Fibroblast of the conjunctiva (primary cell): ENCODE measurements at places on chromosomes 11 and 22.

DNA sequence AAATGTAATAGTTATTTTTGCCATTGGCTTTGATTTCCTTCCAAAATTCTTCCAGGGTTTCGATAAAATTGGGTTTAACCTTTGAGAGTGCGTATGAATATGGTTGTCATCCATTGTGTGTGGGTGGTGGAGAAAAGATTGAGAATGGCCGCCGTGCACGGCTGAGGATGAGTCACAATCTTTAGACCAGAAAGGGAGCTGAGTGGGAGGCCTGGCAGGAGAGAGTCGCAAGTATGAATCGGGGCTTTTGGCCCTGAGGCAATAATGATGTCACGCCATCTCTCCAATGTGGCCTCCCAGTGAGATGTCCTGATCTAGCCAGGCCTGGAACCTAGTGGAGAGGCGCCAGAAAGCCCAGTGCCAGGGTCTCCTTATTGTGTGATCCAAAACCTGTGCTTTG is 33.1 kb upstream of the SMPD1 start:
- peak; percentile 53 for DNase-seq

GRCh38 chr11:14070896-14071295 is 108.4 kb downstream of the SPON1 start:
- no peak for DNase-seq

DNA sequence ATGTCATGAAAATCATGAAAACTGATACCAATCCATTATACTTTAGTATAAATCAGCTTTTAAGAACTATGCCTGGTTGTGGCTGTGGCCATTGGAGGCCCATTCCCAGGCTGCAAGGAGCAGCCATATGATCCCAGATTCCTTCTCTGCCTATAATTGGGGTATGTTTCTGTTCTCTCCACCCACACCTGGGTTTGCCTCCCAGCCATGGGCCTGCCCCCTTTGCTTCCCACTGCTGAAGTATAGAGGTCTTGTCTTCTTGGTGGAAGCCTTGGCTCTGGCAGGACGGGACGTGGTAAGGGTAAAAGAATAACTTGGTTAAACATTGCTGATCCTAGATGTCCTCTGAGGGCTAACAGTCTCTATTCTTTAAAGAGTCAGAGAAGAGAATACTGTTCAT is 2.4 kb downstream of the MICAL2 start:
- no peak for DNase-seq

- no peak for DNase-seq
These were observed 762.8 kb downstream of the FAM181B start for GRCh38 chr11:81970886-81971285.

DNA sequence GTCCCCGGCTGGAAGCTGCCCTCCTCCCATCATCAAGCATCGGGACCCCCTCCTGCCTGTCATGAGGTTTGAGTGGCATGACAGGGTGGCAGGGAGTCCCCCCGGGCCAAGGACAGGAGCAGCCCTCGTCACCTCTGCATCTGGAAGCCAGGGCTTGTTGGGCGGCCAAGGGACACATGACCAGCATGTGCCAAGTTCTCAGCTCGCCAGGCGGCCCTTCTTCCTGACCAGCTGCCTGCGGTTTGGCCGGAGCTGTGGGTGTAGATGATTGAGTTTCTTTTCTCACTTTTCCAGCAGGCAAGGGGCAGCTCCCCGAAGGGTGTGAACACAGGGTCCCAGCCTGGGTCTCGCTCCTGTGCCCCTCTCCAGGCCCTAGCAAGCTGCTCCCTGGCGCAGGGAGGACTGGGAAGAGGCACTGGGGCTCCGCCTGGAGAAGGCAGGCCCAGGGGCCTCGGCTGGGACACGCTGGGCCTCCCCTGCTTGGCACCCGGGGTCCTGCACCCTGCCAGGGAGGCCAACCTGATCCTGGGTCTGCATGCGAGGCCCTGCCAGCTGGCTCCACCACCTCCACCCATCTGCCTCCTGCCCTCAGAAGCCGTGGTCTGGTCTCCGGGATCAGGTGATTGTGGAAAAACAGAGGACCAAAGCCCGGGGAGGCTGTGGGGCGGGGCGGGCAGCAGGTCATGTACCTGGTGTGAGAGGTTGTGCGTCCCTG is 13.4 kb downstream of the ARHGAP8 start:
- DNase-seq = no peak

DNA sequence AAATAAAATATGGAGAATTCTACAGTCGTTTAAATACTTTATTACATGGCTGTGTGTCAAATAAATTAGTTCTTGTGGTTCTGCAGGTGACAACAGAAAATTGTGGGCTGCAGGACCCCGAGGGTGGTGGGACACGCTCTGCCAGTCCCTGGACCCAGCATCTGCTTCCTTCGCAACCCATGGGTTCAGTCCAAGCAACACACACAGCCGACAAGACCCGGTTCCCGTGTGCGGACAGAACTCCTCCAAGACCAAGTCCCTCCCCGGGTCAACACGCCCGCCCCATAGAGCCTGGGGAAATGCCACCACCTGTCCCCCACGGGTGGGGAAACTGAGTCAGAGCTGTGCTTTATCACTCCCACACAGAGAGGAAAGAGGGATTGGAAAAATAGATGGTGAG is 238.9 kb downstream of the BRD1 start:
- DNase-seq = no peak

DNA sequence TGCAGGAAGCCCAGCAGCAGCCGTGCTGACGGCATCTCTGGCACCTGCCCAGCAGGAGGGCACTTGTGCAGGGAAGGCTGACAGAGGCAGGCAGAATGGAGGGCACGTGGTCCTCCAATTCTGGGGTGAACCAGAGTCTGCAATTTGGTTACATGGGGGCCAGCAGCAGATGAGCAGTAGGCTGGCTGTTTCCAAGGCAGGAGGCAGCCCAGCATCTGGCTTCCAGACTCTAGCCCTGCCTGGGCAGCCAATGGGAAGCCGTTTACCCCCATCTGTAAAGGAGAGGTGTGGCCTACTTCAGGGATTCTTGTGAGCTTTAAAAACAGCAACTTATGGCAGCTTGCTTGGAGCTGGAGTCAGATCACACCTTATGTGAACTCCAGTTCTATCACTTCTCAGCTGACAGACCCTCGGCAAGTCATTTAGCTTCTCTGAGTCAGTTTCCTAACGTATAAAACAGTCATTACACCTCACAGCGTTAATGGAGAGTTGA is 27.9 kb upstream of the RASL10A start:
- DNase-seq = peak; percentile 28

- DNase-seq = no peak
These were observed 502.4 kb downstream of the INSC start for GRCh38 chr11:15617126-15617525.

GRCh38 chr22:44071781-44072326 is 47.8 kb downstream of the PARVB start:
- no peak for DNase-seq

GRCh38 chr22:37256075-37256726 is 12.1 kb upstream of the RAC2 start:
- DNase-seq = no peak

- no peak for DNase-seq
These were observed 10.1 kb upstream of the SCN2B start for GRCh38 chr11:118186346-118187107.

DNA sequence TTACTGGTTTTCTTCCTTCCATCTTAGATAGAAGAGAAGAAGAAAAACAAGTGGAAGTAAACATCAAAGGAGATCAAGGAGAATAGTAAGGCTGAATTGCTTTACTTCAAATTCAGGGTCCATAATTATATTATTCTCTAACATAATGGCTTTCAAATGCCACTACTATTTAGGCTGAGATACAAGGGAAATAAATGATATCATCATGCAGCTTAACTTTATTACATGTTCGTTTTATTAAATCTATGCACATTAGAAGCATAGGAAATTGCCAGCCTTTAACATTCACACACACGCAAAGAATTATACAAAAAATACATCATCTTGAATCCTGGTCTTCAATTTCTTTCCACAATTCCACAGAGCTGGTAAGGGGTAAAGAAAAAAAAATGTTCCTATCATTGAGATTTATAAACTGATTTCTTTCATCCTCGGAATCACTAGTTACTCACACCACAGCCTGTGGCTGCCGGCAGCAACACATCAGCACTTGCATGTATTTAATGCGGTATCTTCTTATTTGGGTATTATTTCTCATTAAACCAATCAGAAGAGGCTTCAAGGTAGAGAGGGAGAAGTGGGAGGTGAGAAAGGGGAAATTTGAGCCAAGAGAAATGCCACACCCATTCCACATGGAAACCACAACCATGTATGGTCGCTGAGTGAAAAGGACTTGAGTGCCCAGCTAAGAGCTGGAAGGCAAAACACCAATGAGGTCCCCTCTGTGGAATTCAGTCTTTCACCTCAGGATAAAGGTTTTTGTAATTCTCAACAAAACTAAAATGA is 26.3 kb downstream of the SYTL2 start:
- DNase-seq = no peak

DNA sequence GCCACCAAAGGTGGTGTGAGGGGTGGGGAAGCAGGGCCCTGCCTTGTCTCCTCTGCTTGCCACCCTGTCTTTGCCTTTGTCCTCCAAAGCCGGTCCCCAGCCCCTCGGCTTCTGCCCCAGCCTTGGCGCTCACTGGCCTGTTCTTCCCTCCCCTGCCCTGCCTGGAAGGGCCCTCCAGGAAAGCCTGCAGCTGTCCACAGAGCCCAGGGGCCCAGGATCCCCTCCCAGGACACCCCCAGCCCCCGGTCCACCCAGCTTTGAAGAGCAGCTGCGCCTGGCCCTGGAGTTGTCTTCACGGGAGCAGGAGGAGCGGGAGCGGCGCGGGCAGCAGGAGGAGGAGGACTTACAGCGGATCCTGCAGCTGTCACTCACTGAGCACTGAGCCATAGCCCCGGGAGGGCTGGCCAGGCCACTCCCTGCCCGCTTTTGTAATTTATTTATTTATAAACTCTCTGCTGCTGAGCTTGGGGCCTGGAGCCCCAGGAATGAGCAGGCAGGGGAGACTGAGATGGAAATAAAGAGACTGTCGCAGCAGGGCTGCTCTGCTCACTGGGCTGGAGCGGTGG is 1.3 kb upstream of the SSH3 start:
- DNase-seq = no peak

GRCh38 chr11:133219543-133219942 is 312.8 kb downstream of the OPCML start:
- no peak for DNase-seq

- no peak for DNase-seq
These were observed 2.1 kb downstream of the SMIM38 start for GRCh38 chr11:69157822-69158231.

DNA sequence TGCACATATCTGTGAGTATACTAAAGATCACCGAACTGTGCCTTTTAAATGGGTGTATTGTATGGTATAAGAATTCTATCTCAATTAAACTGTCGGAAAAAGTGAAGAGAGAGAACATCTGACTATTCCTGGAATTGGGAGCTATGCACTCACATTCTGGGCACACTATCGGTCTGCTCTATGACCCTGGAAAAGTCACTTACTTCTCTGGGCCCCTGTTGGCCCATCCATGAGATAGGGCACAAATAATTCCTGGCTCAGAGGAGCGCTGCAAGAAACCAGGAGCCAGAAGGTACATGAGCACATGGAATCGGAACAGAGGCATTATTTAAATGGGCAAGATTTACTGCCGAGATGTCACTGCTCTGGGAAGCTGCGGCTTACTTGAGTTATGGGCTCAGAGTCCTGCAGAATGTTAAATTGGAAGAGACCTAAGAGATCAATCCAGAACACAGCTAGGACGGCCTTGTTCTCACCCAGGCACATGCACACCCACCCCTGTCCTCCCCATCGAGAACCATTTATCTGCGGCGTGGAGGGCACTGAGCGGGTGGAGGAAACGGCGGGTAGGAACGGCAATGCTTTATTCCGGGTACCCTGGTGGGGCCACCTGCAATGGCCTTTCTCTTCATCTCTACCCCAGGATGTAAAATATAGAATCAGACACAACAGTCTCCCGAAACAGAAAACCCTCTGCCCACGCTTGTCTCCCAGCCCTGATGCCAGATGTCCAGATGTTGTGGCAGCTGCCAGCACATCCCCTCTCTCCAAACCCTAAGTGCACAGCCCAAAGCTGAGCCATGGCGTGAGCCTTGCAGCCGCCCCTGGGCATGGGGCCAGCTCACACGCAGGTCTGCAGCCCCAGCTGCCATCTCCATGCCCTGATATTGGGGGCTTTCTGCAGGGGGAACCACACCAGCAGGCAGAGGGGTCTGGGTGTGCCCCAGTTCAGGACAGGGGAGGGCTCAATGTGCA is 142.4 kb downstream of the DSCAML1 start:
- no peak for DNase-seq

GRCh38 chr11:36564376-36565030 is 3.3 kb upstream of the RAG1 start:
- peak; percentile 33 for DNase-seq

DNA sequence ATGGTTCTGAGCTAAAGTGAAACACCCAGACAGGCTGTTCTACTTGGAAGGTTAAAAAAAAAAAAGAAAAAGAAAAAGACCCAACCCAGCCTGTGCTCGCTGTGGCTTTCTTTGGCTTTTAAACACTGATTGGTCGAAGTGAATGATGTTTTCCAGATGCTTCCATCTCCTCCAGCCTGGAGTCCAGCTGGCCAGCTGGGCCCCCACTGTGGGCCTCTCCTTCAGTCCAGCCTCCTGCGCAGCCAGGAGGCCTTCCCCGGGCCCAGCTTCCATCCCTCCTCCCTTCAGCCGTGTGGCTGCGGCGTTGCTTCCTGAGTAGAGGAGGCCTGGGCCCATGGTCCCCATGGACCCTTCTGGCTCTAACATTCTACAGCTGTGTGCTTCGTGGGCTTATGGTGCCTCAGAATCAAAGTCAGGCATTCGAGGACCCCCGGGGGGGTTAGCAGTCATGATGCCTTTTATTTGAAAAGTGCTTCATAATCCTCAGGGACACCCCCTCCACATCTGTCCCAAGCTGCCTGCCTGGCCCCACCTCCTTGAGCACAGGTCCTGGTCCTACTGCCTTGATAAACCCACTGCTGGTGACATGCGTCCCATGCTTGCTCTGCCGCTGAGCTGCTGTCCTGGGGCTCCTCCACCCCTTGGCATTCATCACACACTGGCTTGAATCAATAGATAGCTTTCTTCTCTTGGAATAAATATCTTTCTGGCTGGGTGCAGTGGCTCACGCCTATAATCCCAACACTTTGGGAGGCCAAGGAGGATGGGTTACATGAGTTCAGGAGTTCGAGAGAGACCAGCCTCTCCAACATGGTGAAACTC is 42.2 kb upstream of the FBLN1 start:
- DNase-seq = peak; percentile 92

GRCh38 chr22:40509401-40510134 is 127.0 kb downstream of the MRTFA start:
- peak; percentile 83 for DNase-seq

- no peak for DNase-seq
These were observed 34.5 kb downstream of the APOL3 start for GRCh38 chr22:36125994-36126531.

DNA sequence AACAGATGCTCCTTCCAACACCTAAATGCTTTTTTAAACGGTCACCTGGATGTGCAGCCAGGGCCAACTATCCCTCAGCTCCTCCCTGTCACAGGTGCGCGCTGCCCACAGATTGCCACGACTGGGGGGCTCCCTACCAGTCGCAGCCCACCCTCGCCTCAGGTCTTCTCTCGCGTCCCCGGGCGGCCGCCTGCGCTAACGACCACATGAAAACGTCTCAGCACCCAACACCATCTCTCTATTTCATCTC is 469 bp downstream of the ZBED5 start:
- DNase-seq = no peak

- DNase-seq = no peak
These were observed 245.2 kb downstream of the MN1 start for GRCh38 chr22:27556371-27556770.

GRCh38 chr22:39147335-39148025 is 5.0 kb downstream of the CBX7 start:
- no peak for DNase-seq
